ENCODE measurements at places on chromosomes 1 and 21.

DNA sequence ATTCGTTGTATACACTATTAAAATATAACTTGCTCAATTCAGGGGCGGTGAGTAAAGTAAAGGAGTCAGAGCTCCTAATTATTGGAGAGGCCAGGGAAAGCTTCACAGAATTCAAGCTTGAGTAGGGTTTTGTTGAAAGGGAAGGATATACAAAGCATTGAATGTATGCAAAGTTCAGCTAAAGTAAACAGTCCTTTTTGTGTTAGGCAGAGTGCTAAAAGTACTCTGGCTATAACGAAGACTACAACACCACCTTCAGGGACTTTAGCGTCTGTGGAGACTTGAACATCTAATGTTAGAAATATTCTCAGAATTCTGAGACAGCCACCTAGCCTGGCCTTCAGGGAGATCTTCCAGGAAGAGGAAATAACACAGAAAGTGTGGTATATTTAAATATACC, 1.1 kb downstream of the FALEC start:
- no peaks in the 10 kb centered on the region for H3K27me3 ChIP-seq
- H3K36me3 ChIP-seq = no peaks in the 10 kb centered on the region
- H3K4me1 ChIP-seq = peaks cover 29% of the 10 kb centered on the region
- H3K27ac ChIP-seq = peak overlapping the region; percentile 91

DNA sequence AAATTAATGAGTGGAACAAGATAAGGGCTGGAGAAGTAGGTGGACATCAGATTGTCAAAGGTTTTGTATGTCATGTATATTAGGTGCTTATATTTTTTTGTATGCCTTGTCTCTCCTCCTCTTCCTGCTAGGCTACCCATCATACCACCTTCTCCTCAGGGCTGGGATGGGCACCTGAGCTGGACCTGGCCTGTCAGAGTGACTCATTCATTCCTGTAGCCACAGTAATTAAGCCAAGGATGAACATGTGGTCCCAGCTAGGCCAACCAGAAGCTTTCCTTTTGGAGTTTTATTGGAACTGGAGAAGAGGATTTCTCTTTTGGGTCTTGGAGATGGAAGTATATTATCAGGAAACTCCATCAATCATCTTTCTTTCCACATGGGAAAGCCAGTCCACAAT, 21.2 kb downstream of the PTGS2 start:
- no peaks in the 10 kb centered on the region for H3K36me3 ChIP-seq
- H3K27me3 ChIP-seq = no peaks in the 10 kb centered on the region
- no peak overlapping the region for H3K27ac ChIP-seq
- DNase-seq = no peak
- H3K4me3 ChIP-seq = no peak overlapping the region
- no peaks in the 10 kb centered on the region for H3K4me1 ChIP-seq

GRCh38 chr1:2050793-2051682, 827 bp downstream of the PRKCZ start:
- H3K36me3 ChIP-seq = no peaks in the 10 kb centered on the region
- H3K27ac ChIP-seq = peak overlapping the region; percentile 55
- no peaks in the 10 kb centered on the region for H3K27me3 ChIP-seq
- DNase-seq = no peak
- peak overlapping the region; percentile 56 for H3K4me3 ChIP-seq

DNA sequence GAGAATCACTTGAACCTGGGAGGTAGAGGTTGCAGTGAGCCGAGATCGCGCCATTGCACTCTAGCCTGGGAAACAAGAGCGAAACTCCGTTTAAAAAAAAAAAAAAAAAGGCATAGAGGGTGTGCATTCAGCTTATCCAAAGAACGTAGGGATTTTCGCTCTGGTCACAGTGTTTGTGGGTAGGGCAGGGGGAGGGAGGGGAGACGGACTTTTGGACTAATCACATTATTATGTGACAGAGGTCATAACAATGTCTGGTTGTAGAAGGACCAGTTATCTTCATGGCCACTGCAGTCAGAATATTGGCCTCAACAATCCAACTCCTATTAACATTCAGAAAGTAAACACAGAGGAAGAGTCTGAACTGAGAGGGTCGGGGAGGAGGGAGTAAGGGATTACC, 25.7 kb downstream of the RHOU start:
- no peaks in the 10 kb centered on the region for H3K36me3 ChIP-seq
- no peak overlapping the region for H3K4me3 ChIP-seq
- no peak overlapping the region for H3K27ac ChIP-seq
- H3K27me3 ChIP-seq = no peaks in the 10 kb centered on the region
- H3K4me1 ChIP-seq = no peaks in the 10 kb centered on the region

DNA sequence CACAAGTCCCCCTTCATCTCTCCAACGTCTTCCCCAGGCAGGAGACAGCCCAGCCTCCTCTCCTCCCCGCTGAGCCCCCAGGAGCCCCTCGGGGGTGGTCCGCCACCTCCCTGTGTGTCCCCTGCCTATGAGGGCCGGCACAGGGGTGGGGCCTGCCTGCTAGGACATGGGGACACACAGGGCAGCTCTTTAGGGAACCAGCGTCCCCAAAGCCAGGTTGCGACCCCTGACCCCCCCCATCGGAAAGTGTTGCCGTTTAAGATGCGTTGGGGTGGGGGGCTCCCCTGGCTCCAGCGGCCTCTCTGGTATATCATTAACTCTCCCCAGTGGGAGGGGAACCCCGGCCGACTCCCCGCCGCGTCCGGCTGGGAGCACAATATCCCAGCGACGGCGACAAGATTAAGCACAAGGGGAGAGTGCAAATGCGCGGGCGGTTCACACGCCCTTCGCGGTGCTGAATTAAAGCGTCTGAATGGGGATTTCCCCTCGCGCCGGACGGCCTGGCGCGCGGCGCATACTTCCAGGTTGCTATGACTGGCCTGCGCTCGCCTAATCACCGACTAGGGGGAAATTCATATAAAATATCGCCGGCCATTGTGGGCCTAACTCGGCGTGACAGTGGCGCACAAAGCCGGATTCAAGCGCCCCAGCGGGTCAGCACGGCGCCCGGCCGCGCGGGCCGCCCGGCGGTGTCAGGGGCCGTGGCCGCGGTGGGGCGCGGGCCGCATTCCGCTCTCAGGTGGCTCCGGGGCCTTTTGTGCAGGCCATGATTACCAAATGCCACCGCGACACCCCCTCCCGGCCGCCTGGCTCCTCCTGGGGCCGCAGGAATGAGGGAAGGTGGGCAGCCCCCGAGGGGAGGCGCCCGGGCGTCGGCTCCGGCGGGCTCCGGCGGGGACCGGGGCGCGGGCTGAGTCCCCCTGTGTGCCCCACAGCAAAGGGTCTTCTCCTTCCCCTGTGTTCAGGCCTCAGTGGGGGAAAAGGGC, 30.9 kb downstream of the WNT3A start:
- H3K4me1 ChIP-seq = peaks cover 5% of the 10 kb centered on the region
- no peak for DNase-seq
- no peaks in the 10 kb centered on the region for H3K36me3 ChIP-seq

DNA sequence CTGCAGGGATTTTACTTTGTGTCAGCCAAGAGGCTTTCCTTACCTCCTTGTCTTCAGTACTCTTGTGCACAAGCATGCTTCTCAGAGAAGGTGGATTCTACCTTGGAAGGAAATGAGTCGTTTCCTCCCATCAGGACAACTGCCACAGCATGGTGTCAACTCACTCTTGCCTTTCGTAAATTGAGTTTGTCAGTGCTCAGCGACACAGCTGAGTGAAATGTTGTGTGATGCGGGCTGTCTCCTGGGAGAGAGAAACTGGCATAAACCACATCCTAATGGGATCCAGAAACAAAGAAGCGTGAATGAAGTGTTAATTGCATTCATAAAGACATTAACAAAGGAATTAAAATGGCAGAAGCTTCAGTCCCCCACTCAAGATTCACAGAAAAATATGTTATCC, 51.5 kb upstream of the SLC22A15 start:
- H3K36me3 ChIP-seq = no peaks in the 10 kb centered on the region
- no peak overlapping the region for H3K4me3 ChIP-seq
- no peak for DNase-seq
- peaks cover 10% of the 10 kb centered on the region for H3K4me1 ChIP-seq
- no peaks in the 10 kb centered on the region for H3K27me3 ChIP-seq
- no peak overlapping the region for H3K27ac ChIP-seq

DNA sequence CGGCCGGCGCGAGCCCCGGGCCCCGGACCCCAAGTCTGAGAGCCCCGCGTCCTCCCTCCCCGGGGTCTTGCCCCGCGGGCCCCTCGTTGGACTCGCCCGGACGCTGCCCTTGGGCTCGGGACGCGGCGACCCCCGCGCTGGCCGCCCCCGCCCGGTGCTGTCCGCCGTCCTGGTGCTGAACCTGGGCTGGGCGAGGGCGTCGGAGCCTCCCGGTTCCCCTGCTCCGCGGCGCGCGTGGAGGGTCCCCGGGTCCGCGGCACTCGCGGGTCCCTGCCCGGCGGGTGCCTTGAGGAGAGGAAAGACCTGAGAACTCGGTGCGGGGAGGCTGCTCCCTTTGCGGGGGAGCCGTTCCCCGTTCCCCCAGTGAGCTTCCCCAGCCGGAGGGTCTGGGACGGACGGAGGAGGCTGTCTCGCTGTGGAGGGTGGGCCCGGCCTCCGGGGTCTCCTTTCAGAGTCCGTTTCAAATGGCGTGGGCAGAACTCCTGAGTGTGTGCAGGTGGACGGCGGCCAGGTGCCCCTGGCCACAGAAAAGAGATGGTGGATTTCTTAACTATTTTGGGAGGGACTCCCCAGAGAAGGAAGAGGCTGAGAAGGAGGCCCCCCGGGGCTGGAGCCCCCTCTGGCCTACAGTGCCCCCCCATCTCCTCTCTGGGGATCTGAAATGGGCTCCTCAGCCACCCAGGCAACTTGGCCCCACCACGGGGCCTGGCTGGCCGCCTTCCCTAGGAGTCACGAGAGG, 595 bp downstream of the GABRD start:
- peaks cover 4% of the 10 kb centered on the region for H3K27me3 ChIP-seq
- no peak overlapping the region for H3K27ac ChIP-seq
- DNase-seq = no peak
- no peaks in the 10 kb centered on the region for H3K36me3 ChIP-seq

DNA sequence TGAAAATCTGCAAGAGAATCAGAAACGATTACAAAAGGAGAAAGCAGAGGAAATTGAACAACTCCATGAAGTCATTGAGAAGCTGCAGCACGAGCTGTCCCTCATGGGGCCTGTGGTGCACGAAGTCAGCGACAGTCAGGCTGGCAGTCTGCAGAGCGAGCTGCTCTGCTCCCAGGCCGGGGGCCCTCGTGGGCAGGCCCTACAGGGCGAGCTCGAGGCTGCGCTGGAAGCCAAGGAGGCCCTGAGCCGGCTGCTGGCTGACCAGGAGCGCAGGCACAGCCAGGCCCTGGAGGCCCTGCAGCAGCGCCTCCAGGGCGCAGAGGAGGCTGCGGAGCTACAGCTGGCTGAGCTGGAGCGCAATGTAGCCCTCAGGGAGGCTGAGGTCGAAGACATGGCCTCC, 47.5 kb upstream of the DIP2A start:
- H3K36me3 ChIP-seq = no peaks in the 10 kb centered on the region
- no peak overlapping the region for H3K27ac ChIP-seq
- DNase-seq = no peak
- no peak overlapping the region for H3K4me3 ChIP-seq
- no peaks in the 10 kb centered on the region for H3K27me3 ChIP-seq

DNA sequence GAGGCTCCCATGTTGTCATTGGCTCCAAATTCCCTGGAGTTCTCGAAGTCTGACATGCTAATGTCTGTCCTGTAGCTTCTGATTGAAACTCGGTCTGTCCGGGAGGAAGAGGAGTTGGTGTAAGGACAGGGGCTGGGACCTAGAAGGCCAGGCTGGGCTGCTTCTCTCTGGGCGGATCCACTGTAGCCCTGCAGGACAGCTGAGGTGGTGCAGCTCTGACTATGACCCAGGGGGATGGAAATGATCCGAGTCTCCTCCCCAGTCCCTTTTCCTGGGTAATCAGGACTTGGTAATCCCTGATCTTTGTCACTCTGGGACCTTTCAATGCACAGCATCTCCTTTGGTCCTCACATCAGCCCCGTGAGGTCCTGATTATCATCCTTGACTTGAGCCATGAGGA, 10.0 kb upstream of the FCMR start:
- H3K27ac ChIP-seq = no peak overlapping the region
- no peak overlapping the region for H3K4me3 ChIP-seq
- no peaks in the 10 kb centered on the region for H3K36me3 ChIP-seq

- peaks cover 9% of the 10 kb centered on the region for H3K4me1 ChIP-seq
- no peaks in the 10 kb centered on the region for H3K27me3 ChIP-seq
- no peak overlapping the region for H3K27ac ChIP-seq
- no peaks in the 10 kb centered on the region for H3K36me3 ChIP-seq
Observed at GRCh38 chr1:208534599-208534897, 290.4 kb upstream of the PLXNA2 start.

DNA sequence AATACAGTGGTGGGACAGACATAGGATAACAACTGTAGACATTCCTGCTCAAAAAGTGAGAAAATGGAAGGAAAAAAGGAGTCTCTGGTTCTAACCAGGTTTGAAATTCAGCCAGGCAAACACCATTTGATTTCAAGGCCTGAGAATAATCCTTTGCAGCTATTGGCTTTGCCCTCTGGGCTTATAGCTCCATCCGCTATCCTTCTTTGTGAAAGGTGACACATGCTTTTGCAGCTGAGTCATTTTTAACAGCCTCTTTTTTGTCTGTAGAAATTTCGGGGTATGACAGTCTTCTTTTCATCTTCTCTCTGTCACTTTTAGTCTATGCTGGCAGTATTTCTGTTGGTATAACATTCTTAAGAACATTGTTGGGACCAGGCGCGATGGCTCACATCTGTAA, 16.2 kb downstream of the SDHC start:
- no peaks in the 10 kb centered on the region for H3K4me1 ChIP-seq
- H3K36me3 ChIP-seq = no peaks in the 10 kb centered on the region
- no peak overlapping the region for H3K4me3 ChIP-seq
- H3K27ac ChIP-seq = no peak overlapping the region
- H3K27me3 ChIP-seq = no peaks in the 10 kb centered on the region
